ENCODE measurements at places on chromosomes 7 and 10.

GRCh38 chr7:51071427-51071826, 245.2 kb downstream of the COBL start:
- DNase-seq = no peak

DNA sequence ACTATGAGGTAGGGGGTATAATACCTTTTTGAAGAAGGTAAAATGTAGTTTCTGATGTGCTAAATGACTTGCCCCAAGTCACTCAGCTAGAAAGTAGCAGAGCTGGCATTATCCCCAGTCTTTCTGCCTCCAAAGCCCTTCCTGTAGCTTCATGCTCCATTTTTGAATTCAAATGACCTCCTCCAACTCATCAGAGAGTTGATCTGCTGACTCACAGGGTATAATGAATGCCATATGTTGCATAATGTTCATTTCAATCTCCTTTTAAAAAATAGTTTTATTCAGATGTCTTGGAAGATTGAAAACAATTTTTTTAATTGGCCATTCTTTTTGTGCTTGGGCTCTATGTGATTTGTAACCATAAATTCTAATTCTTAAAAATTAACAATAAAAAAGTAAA, 272.8 kb upstream of the IMMP2L start:
- DNase-seq = no peak

DNA sequence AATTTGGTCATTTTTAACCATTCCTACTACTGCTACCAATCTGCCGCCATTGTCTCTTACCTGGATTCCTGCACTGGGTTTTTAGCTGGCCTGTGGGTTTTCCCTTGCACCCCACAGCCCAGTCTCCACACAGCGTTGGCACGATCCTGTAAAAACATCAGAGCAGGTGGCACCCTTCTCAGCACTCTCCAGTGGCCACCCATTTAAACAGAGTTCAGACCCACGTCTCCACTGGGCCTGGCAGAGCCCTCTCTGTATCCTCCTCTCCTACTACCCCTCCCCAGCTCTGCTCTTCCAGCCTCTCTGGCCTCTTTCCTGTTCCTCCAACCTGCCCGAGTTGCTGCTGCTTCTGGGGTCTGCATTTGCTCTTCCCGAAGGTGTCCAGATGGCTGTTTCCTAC, 259.4 kb downstream of the SDK1 start:
- no peak for DNase-seq

- DNase-seq = no peak
These were observed 17.6 kb downstream of the CCDC136 start for GRCh38 chr7:128809363-128809762.
